ENCODE measurements at places on chromosomes 13 and 19. TPM values are rescaled to one million over a fixed set of nuclear protein-coding genes. Genes with fewer than 3 reads are reported as not detected.
A peak's percentile ranks its signal among the peaks of the same experiment; 100 is the strongest.

DNA sequence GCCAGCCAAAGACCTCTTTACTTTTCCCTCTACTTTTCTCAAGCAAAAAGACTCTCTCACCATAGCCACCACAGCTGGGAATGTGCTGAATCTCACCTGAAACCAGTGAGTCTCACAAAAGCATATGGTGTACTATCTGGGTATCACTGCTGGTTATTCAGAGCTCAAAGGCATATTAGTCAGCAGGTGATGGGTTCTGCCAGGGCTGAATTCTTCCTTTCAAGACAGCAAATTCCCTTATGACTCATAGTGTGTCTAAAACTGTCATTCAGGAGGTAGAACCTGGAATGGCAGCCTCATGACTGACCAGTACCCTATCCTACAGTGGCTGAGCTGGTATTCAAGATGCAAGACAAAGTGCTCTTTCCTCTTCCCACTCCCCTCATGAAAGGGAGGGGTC, 2859.1 kb downstream of the PCDH9 start:
- no peaks in the 10 kb centered on the region for H3K4me1 ChIP-seq
- no peak overlapping the region for H3K4me3 ChIP-seq
- DNase-seq: no peak
- no peaks in the 10 kb centered on the region for H3K36me3 ChIP-seq

Gene MAP4K1
- total RNA-seq: 3.2 TPM

Gene SELENOV
- 0.09 TPM for total RNA-seq

- H3K4me3 ChIP-seq: no peak overlapping the region
- no peaks in the 10 kb centered on the region for H3K27me3 ChIP-seq
- no peaks in the 10 kb centered on the region for H3K36me3 ChIP-seq
These were observed 506.6 kb downstream of the PCDH9 start for GRCh38 chr13:66723576-66723975.

Gene MYH14
- total RNA-seq: 0.86 TPM

Gene CDX2
- total RNA-seq: 0.04 TPM

Gene PRODH2
- total RNA-seq: not detected

GRCh38 chr19:3606690-3607289, at the start of gene TBXA2R:
TBXA2R (minus strand) TSS chr19:3606875; CDS start chr19:3600634, 6,241 bp downstream.
- no peaks in the 10 kb centered on the region for H3K27me3 ChIP-seq
- peaks cover 38% of the 10 kb centered on the region for H3K36me3 ChIP-seq
- DNase-seq: peak; percentile 93
- peak within 1 kb of the TSS; percentile 89 for H3K4me3 ChIP-seq

- H3K36me3 ChIP-seq: no peaks in the 10 kb centered on the region
- peaks cover 22% of the 10 kb centered on the region for H3K27me3 ChIP-seq
- peak overlapping the region; percentile 61 for H3K4me3 ChIP-seq
- no peak overlapping the region for H3K27ac ChIP-seq
- peaks cover 44% of the 10 kb centered on the region for H3K4me1 ChIP-seq
These were observed 1.9 kb upstream of the LMTK3 start for GRCh38 chr19:48513289-48514122.

GRCh38 chr13:34879851-34880250, 62.2 kb upstream of the NBEA start:
- no peaks in the 10 kb centered on the region for H3K4me1 ChIP-seq
- H3K4me3 ChIP-seq: no peak overlapping the region
- H3K27me3 ChIP-seq: no peaks in the 10 kb centered on the region
- no peak overlapping the region for H3K27ac ChIP-seq
- no peaks in the 10 kb centered on the region for H3K36me3 ChIP-seq
